ENCODE measurements at places on chromosomes 3 and 15.
A peak's percentile ranks its signal among the peaks of the same experiment; 100 is the strongest.

DNA sequence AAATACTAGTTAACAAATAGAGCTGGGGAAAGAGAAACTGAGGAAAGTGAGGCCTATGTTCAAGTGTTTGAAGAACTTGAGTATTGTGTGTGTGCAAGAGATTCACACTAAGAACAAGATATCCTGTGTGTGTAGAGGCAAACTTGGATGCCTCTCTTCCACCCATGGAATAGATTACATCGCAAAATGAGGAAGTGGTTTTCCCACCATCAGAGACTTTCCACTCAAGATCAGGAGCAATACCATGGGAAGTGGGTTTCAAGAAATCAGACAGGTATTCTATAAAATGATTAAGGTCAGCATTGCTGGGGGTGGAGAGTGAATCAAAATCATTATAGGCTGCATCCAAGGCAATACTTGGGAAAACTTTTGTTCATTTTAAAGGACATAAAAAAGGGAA, 308.0 kb downstream of the FGF12 start:
- DNase-seq = no peak

- no peak for DNase-seq
These were observed 739 bp downstream of the SNRPN start for GRCh38 chr15:24955531-24955921.

DNA sequence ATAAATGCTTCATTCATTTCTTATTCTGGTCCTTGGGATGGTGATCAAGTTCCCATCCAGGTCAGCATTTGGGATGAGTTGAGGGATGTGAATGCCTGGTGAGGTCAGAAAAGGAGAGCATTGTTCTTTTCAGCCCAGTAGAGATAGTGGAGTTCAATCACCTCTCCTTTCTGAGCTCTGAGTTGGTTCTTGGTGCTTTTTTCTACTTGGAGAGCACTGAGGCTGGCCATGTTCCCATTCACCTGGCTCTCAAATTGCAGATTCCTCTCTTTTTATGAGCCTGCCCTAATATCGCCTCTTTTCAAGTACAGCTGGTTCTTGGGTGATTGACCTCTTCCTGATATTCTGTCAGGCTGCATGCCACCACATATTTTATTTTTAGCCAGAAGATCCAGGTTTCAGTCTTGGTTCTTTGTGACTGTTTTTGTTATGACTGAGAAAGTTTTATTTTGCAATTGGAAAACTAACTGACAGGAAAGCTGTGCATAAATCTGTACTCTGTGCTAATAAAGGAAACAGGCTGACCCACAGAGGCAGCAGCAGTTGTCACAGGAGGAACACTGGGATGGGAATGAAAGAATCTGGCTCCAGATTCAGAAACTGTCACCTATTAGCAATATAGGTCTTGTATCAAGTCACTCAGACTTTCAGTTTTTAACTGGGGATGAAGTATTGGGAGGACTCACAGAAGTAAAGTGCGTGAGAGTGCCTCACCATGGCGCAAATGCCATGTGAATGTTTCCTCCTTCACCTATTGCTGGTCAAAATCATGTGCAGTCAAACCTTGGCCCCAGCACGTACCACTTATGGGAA, 10.7 kb downstream of the AQP9 start:
- no peak for DNase-seq

- no peak for DNase-seq
These were observed 283.8 kb downstream of the BBX start for GRCh38 chr3:107806536-107806935.

DNA sequence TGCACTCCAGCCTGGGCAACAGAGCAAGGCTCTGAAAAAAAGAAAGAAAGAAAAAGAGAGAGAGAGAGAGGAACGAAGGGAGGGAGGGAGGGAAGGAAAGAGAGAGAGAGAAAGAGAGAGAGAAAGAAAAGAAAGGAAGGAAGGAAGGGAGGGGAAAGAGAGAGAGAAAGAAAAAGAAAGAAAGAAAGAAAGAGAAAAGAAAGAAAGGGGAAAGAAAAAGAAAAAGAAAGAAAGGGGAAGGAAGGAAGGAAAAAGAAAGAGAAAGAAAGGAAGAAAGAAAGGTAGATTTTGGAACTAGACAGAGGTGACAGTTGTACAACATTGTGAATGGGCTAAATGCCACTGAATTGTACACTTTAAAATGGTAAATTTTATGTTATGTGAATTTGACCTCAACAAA, 5.3 kb upstream of the SRGAP3 start:
- DNase-seq = no peak

DNA sequence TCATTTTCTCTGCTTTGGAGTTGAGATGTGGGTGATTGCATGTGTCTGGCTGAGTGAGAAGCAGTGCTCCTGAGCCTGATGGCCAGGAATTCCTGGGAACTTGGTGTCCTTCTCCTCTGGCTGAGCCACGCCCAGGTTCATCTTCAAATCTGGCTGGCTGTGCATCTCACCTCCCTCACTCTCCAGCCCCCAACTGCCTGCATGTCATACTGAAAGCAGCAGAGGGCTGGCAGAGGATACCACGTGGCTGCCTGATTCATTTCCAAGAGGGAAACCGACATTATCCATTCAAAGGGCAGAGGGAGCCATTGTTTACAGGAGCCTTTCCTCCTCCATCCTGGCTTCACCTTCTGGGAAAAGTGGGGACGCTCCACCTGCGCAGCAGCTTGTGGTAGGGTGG, 57.4 kb downstream of the ABHD5 start:
- peak; percentile 51 for DNase-seq

- DNase-seq = no peak
These were observed 33.4 kb upstream of the INSYN1 start for GRCh38 chr15:73786538-73786937.

Data from fibroblast of skin of scalp (primary cell).